Activated T-helper 17 cell treated with anti-CD3 and anti-CD28 coated beads, Interleukin-2, amount 50 U/mL, for 72 hours (primary cell): ENCODE measurements at places on chromosomes 2 and 18. TPM values are rescaled to one million over a fixed set of nuclear protein-coding genes. Genes with fewer than 3 reads are reported as not detected.

DNA sequence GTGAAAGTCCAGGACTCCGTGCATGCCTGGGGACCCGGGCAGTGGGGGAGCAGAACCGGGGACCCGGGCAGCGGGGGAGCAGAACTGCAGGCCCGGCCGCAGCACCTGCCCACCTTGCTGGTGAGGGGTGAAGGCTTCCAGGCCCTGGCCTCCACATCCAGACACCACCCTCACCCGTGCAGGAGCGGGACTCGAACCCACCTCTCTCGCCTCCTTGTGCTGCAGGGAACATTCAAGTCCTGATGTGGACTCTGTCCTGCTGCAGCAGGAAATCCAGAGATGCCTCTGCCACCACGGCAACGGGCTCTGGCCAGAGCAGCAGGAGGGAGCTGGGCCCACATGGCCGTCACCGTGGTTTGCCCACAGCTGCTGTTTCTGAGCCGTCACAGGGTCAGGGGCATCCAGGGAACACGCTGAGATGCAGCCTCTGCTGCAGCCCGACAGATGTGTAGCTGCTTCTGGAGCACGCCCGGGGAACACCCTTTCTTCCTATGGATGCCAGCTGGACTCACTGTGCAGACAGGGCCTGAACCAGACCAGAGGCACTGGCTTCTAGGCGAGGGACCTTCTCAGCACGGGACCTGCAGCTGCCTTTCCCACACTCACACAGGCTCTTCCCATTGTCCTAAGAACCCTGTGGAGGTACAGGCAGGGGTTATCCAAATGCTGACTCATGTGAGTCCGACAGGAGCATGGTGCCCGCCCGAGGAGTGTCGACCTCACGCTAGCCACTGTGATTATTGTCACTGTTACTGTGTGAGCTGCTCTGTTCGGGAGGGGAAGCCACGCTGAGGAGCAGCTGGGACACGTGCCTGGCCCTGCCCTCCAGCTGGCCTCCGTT is 89.2 kb upstream of the CTDP1 start:
- ATAC-seq, result no peak

- ATAC-seq, result no peak
Measured at GRCh38 chr2:6474161-6475140, 391.3 kb downstream of the CMPK2 start.

GRCh38 chr18:10094655-10095054 is 180.8 kb downstream of the VAPA start:
- ATAC-seq, result no peak

Gene DPYSL5
- total RNA-seq, result not detected

Gene MORN2
- total RNA-seq, result 4.5 TPM

GRCh38 chr2:151878655-151879563 is 50.7 kb upstream of the ARL5A start:
- ATAC-seq, result peak; percentile 82
